ENCODE measurements at places on chromosomes 1 and 21. TPM values are rescaled to one million over a fixed set of nuclear protein-coding genes. Genes with fewer than 3 reads are reported as not detected.

- H3K27ac ChIP-seq: peak overlapping the region; percentile 83
- peak; percentile 66 for DNase-seq
- no peaks in the 10 kb centered on the region for H3K36me3 ChIP-seq
- H3K4me1 ChIP-seq: peaks cover 6% of the 10 kb centered on the region
- peak overlapping the region; percentile 40 for H3K4me3 ChIP-seq
Observed at GRCh38 chr21:16419188-16419921, 689.6 kb downstream of the USP25 start.

DNA sequence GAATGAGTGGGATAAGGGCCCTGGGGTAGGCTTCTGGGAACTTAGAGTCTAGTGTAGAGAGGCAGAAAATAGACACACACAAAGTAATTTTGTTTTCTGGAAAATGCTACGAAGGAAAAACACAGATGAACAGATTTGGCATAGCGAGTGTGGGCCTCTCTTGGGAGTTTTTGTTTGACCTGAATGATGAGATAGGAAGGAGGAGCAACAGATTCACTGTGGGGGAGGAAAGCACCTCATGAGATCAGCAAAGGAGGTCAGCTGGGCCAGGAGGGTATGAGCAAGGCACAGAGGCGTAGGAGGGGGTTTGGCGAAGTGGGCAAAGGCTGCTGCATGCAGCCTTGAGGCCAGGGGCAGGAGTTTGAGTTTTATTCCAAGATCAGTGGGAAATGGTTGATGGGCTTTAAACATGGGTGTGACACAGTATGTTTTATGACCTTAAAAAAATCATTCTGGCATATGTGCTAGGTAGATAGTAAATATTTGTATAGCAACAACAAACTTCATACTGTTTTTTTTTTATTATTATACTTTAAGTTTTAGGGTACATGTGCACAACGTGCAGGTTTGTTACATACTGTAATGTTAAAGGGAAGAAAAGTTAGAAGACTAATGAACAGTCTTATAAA, 57.9 kb downstream of the FGGY start:
- peaks cover 18% of the 10 kb centered on the region for H3K4me1 ChIP-seq
- H3K4me3 ChIP-seq: no peak overlapping the region
- no peak for DNase-seq
- H3K27me3 ChIP-seq: no peaks in the 10 kb centered on the region
- H3K27ac ChIP-seq: peak overlapping the region; percentile 70

PLA2G2F gene
- not detected for total RNA-seq

DNA sequence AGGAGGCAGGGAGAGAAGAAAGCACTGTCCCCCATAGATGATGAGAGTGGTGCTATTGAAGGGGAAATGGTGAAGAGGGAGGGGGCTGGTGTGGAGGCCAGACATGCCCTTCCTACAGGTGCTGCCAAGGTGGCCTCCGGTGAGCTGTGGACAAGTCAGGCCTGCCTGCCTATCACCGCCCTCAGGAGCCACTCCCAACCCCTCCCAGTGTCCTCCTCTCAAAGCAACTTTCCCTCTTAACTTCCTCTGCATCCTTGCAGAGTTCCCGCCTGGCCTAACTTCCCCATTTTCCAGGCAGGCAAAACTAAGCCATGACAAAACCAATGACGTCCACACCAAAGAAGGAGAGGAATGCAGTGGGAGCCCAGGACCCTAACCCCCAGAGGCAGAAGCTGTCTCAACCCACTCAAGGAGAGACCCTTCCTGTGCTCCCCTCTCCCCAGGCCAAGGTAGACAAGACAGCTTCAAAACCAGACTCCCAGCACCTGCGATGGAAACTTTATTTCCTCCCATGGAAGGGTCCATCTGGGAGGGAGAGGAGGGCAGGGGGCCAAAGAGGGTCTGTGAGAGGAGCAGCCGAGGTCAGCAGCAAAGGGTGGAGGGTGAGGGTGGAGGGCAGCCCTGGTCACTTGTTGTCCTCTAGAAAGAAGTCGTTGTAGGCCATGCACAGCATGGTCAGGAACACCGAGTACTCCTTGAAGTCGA, 1.0 kb upstream of the S100A6 start:
- H3K27ac ChIP-seq: peak overlapping the region; percentile 99
- H3K4me1 ChIP-seq: no peaks in the 10 kb centered on the region
- H3K4me3 ChIP-seq: peak overlapping the region; percentile 67
- no peak for DNase-seq
- no peaks in the 10 kb centered on the region for H3K27me3 ChIP-seq

- H3K4me3 ChIP-seq: no peak overlapping the region
- peaks cover 97% of the 10 kb centered on the region for H3K4me1 ChIP-seq
- H3K27ac ChIP-seq: no peak overlapping the region
- DNase-seq: no peak
Observed at GRCh38 chr1:231413749-231414082, 8.4 kb downstream of the EGLN1 start.

DNA sequence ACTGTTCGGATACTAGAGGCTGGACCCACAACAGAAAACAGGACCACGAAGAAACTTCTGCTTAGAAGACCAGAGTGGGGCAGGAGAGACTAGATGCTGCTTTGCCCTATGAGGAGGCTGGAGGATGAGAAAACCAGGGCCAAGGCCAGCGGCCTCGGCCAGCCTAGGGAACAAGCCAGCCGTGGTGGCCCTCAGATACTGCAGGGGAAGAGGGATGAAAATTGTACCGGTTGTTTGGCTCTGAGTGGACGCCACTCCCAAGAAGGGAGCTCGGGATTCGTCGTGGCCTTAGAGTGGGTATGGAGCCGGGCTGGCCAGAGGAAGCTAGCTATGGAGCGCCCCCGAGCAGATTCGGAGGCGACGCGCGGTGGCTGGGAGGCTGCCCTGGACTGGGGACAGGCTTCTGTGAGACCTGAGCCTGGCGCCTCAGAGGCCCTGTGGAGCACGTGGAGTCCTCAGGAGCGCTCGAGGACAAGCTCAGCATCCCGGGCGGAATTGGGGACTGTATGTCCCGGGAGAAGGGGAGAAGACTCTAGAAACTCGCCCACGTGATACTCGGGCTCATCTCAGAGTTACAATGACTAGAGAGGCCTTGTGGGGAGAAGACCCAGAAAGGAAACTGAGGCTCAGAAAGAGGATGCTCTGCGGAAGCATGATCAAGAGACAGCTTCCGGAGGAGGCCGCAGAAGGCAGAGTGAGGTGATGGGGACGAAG, 2.8 kb downstream of the PRRX1 start:
- H3K36me3 ChIP-seq: no peaks in the 10 kb centered on the region
- H3K4me1 ChIP-seq: peaks cover 56% of the 10 kb centered on the region
- H3K27ac ChIP-seq: peak overlapping the region; percentile 93
- no peak for DNase-seq
- H3K4me3 ChIP-seq: no peak overlapping the region

DNA sequence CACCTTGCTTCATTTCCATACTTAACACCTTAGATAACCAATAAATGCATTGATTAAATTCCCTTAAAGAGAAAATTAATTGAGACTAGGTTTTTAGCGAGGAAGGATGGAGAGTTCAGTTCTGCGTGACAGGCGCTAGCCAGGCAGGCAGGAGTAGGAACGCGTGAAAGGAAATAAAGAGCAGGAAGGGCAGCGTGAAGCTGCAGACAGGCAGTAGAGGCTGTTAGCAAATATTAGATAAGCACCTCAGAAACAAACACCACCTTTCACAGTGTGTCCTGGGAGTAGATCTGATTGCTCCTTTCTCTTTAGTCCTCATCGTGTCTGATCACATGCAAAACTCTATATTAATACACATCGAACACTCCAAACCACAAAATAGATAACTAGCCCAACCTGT, 282.7 kb upstream of the ADGRL2 start:
- no peaks in the 10 kb centered on the region for H3K36me3 ChIP-seq
- H3K4me1 ChIP-seq: no peaks in the 10 kb centered on the region
- H3K27ac ChIP-seq: no peak overlapping the region
- no peak overlapping the region for H3K4me3 ChIP-seq
- no peaks in the 10 kb centered on the region for H3K27me3 ChIP-seq
- DNase-seq: no peak

- H3K4me3 ChIP-seq: no peak overlapping the region
- H3K36me3 ChIP-seq: no peaks in the 10 kb centered on the region
- no peak overlapping the region for H3K27ac ChIP-seq
- H3K27me3 ChIP-seq: peaks cover 2% of the 10 kb centered on the region
- no peak for DNase-seq
Observed at GRCh38 chr1:229388897-229389580, 44.9 kb downstream of the ACTA1 start.

GRCh38 chr1:204498981-204499380, 4.4 kb upstream of the PIK3C2B start:
- DNase-seq: no peak
- no peak overlapping the region for H3K4me3 ChIP-seq
- H3K36me3 ChIP-seq: no peaks in the 10 kb centered on the region
- no peak overlapping the region for H3K27ac ChIP-seq

GRCh38 chr21:44579056-44579832, 1.2 kb downstream of the KRTAP10-5 start:
- H3K27ac ChIP-seq: no peak overlapping the region
- H3K4me1 ChIP-seq: no peaks in the 10 kb centered on the region
- no peak for DNase-seq

DUSP12 gene
- 39.0 TPM for total RNA-seq

DNA sequence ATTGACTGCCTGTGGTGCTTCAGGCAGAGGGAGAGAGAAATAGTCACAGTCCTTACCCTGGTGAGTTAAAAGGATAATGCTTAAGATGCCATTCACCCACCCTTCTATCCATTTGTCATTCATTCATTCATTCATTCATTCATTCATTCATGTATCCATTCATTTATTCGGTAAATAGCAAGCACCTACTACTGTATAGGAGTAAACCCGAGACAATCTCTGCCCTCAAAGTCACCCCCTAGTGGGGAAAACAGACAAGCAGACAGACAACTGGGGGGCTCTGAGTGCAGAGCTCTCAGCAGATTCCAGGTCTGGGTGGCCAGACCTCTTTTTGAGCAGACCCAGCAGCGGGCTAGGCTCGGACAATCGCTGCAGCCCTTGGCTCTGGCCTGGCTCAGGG, 14.1 kb upstream of the ACTL8 start:
- no peak overlapping the region for H3K27ac ChIP-seq
- H3K4me3 ChIP-seq: no peak overlapping the region
- DNase-seq: no peak
- H3K36me3 ChIP-seq: no peaks in the 10 kb centered on the region
- H3K27me3 ChIP-seq: peaks cover 36% of the 10 kb centered on the region

GRCh38 chr1:53628286-53628955, 110.5 kb downstream of the GLIS1 start:
- H3K27ac ChIP-seq: no peak overlapping the region
- H3K4me1 ChIP-seq: no peaks in the 10 kb centered on the region
- no peaks in the 10 kb centered on the region for H3K27me3 ChIP-seq

Measured in tibial nerve (tissue), 4 donors.